ENCODE measurements at places on chromosomes 6 and 20.

- no peak for DNase-seq
These were observed 557 bp upstream of the DHX35 start for GRCh38 chr20:38961530-38962043.

DNA sequence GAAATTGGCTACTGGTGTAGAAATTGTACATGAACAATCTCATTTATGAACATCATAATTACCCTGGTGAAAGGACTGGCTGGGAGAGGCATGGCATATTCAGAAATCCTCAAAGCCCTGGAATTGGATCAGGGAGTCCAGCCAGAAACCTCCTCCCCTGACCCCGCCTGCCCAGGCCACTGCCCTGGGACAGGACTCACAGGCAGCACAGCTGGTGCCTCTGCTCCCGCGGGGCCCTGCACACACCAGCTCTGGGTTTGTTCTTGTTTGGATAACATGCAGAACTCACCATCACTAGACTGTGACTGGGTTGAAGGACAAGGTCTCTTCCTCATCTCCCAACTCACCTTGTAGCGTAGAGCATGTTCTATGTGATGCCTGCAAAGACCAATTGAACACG, 56.2 kb downstream of the AGPAT4 start:
- no peak for DNase-seq

- no peak for DNase-seq
These were observed 520.6 kb downstream of the NKAIN2 start for GRCh38 chr6:124324237-124324636.

DNA sequence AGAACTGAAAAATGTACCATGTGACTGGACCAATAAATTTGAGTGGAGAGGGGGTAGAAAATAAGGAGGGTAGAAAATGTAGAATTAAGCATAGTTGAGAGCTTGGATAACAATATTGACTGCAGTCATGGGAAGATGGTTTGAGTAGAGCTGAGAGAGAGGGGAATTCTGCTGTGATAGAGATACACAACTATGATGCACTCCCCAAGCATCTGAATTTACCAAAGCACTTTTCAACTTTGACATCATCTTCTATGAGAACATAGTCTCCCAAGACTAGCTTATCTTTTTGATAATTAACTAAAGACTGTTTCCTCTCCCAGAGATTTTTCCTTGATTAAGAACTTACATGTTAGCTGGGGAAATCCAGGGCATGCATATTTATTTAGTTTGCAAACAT, 103.1 kb downstream of the TNFRSF21 start:
- DNase-seq, result no peak

DNA sequence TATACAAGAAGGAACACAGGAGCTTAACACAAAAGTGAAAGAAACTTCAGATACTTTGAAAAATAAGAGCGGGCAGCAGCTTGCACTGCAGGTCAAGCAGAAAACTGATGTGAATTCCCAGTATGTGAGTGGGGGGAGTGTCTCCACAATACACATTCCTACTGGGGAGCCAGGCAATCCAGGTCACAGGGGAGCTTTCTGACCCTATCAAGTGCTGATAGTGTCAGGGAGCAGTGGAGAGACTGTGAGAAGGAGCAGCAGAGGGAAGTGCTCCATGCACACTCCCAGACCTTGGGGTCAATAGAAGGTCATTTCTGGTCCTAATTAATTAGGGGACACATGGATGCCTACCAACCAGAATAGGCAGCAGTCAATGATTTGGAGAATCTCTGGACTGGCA, 59.4 kb downstream of the PDSS2 start:
- no peak for DNase-seq

GRCh38 chr6:83168556-83168955, 24.5 kb downstream of the PGM3 start:
- no peak for DNase-seq

DNA sequence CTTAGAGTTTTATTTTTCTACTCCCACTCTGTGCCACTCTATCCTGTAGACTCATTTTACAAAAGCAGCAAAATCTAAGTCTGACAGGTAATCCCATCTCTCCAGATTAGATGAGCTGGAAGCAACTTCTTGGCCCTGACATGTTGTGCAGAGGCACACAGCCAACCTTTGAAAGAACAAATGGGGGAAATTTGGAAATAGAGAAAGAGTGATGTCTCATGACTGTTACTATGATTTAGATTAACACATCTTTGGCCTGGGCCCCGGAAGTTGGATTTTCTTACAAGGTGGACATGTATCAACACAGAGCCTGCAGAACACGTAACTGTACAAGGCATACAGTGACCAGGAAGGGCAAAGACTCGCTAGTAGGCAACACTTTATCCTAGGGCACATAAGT, 227.7 kb downstream of the MYLK4 start:
- DNase-seq, result no peak
